ENCODE measurements at places on chromosomes 3 and 15.

- DNase-seq = no peak
Observed at GRCh38 chr3:178263236-178263916, 272.9 kb upstream of the KCNMB2 start.

GRCh38 chr15:89329329-89330084, 5.1 kb downstream of the POLG start:
- no peak for DNase-seq

DNA sequence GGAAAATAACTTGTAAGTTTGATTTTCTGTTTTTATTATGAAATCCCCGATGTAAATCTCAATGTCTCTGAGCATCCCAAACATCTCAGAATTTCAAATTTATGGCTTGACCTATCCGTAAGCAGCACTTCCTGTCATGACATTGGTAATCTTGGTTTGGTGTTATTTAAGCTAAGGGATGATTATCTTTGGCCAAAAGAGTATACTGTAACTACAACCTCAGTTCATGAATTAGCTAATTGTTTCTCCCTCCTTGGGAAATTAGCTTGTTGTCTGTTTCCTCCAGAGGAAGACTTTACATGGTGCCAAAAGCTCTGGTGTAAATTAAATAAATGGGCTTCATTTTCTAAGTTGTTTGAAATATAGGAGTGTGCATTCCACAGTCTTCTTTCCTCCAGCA, 28.1 kb upstream of the SPRED1 start:
- DNase-seq = no peak

- DNase-seq = no peak
Observed at GRCh38 chr3:125646581-125646980, 51.3 kb upstream of the OSBPL11 start.

GRCh38 chr3:11134794-11135193, 19.5 kb upstream of the HRH1 start:
- DNase-seq = no peak

DNA sequence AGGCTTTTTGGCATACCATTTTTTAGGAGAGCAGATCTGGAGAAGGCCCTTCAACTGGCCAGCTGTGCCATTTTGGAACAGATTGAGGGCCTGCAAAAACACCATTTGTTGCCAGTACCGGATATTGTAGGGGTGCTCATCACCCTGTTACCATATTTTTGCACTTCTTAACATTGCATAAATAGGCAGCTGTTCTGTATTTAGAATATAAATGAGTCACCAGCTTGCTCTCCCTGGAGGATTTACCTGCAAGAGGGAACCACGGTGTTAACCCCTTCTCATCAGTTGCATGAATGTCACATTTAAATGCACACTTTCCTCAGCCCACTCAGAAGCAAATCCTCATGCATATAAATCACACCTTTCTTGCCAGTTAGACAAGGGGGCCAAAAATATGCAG, 435.6 kb downstream of the ROBO2 start:
- DNase-seq = no peak

DNA sequence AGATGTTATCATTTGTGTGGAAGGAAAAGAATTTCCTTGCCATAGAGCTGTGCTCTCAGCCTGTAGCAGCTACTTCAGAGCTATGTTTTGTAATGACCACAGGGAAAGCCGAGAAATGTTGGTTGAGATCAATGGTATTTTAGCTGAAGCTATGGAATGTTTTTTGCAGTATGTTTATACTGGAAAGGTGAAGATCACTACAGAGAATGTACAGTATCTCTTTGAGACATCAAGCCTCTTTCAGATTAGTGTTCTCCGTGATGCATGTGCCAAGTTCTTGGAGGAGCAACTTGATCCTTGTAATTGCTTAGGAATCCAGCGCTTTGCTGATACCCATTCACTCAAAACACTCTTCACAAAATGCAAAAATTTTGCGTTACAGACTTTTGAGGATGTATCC, 15.1 kb downstream of the KLHL24 start:
- no peak for DNase-seq

- no peak for DNase-seq
Observed at GRCh38 chr3:45917146-45917898, 25.9 kb upstream of the CXCR6 start.

DNA sequence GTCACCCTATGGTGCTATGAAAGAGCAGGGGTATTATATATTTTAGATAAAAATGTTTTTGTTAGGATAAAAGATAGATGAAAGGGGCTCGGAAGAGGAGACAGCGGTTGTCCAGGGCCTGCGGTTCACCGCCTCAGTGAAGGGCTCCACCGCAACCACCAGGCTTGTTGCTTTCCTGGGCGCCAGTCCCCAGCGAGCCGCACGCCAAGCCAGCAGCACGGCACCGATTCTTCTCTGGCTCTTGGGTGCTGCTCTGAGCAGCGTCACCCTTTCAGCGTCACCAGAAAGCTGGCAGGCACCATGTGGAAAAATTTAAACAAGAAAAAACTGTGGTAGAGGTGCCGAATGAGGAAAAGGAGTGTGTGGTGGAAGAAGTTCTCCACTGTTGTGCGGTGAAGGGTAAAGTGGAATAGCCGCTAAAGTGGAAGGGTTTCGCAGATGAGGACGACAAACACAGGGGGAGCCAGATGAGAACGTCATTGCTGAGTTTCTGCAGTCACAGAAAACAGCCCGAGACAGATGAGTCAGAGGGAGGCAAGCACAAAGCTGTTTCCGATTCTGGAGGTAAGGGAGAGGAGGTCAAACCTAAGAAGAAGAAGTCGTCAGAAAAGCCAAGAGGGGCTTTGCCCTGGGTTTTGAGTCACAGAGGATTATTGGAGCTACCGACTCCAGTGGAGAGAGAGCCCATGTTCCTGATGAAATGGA, 569.2 kb downstream of the ZBBX start:
- DNase-seq = no peak

DNA sequence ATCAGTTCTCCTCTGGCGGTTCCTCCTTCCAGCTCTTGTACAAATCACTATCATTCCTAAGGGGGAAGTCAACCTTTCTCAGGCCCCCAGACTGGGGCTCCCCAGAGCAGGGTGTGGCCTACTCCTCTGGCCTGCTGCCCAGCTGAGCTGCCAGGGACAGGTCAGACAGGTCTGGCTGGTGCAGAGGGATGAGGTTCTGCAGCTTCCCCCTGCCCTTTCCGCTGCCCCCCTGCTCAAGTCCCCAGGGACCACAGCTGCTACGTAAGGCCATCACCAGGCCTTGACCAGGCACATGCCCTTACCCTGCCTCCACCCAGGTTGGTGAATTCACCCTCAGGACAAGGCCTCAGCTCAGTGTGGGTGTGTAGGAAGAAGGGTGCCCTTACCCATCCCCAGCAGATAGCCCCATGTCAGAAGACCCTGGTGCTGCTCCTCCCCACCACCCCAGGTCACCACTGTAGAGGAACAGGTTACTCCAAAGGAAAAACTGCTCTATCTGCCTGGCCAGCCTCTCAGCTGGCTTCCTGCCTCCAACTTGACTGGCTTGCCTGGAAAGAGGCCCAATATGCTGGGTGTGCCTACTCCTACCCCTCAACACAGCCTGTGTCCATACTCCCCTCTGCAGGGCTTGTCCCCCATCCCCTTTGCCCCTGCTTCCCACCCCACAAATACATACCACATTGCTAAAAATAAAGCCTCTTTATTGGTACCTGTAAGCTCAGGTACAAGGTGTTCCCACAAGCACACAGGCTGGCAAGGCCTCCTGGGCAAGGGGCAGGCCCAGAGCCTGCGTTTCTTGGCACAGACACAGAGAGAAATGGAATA, 12.0 kb downstream of the CSRNP1 start:
- DNase-seq = no peak
